T-helper 2 cell (primary cell): ENCODE measurements at places on chromosomes 3 and 15.

DNA sequence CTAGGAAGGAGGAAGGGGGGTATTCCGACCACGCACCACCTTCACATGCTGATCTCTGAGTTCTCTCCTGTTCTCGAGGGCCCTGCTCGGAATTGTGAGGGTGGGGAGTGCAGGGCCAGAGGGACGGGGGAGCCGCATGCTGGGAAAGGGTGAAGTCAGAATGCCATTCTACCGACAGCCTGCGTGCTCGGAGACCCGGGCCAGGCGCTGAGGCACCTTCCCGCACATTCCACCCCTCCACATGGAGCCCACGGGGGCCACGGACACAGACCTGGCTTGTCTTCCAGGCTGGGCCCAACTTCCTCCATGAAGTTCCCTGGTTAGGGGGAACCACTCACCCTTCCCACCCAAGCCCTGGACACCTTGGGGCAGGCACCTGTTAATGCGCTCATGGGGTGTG, 28.7 kb upstream of the PIGZ start:
- no peak for DNase-seq

GRCh38 chr3:101068876-101069606, 75.8 kb upstream of the ABI3BP start:
- DNase-seq = no peak

GRCh38 chr15:36911322-36911944, 188.9 kb downstream of the MEIS2 start:
- DNase-seq = no peak

DNA sequence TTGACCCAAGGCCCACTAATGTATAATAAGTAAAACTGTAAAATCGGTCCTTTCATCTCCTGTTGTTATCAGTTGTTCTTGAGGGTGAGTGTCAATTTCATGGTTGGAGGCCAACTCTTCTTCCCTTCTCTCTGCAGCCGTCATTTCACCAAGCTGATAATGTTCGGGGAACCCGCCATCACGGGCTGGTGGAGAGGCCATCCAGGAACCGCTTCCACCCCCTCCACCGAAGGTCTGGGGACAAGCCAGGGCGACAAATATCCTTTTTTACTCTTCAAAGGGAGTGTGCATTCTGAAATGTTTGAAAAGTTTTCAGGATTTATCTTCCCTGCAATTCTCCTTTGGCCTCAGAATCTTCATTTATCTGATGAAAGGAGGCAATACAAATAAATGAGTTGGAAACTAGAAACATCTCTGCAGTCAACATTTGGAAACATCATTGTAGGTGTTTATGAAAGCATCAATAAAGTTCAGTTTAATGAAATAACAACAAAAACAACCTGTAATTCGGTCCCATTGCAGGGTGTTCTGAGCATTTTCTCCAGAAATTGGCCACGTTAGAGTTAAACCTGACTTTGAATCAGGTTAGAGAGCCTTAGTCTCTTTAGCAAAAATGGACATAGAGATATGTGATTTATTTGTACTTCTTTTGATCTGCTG, 63.9 kb downstream of the CRTC3 start:
- DNase-seq = no peak

- no peak for DNase-seq
Observed at GRCh38 chr3:193831495-193832455, 238.8 kb downstream of the OPA1 start.

- DNase-seq = no peak
Observed at GRCh38 chr3:130081351-130081881, at the start of gene ALG1L2. TSS of gene ALG1L2 (plus strand) at chr3:130081831. CDS start at chr3:130082017, 186 bp downstream.

- no peak for DNase-seq
Observed at GRCh38 chr3:78867409-78868372, 900.1 kb downstream of the ROBO1 start.

DNA sequence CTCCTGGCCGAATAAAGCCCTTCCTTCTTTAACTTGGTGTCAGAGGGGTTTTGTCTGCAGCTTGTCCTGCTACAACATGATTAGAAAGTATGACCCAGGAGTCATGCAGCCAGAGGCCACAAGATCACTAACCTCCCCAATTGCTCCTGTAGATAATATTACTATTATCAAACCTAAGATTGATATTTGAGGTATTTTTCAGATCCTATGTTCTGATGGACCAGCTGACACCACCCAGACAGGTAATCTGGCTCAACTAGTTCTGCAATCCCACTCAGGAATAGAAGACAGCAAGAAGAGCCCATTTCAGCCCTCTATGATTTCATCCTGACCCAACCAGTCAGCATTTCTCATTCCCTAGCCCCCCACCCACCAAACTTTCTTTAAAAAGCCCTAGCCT, 23.3 kb upstream of the LIMD1 start:
- DNase-seq = no peak

- DNase-seq = no peak
Observed at GRCh38 chr15:28783466-28783865, 65.0 kb downstream of the GOLGA6L7 start.

DNA sequence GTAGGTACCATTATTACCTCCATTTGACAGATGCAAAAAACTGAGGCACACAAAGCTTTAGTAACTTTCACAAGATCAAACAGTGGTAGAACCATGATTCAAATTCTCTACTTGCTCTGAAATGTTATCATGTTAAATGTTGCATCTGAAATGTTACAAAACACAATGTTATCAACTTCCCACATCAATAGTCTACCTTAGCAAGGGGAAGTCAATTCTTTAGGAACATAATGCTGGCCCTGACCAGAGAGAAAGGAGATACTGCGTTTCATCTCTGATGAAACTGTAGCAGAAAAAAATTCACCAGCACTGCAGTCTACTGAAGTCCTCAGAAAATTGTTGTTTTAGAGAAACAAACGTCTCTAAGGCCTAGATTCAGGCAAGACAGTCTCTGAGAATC, 174.1 kb downstream of the SATB1 start:
- DNase-seq = no peak

GRCh38 chr3:181637056-181637455, 74.7 kb upstream of the SOX2 start:
- DNase-seq = no peak

- no peak for DNase-seq
Observed at GRCh38 chr3:97438131-97438530, 326.4 kb upstream of the ARL6 start.

DNA sequence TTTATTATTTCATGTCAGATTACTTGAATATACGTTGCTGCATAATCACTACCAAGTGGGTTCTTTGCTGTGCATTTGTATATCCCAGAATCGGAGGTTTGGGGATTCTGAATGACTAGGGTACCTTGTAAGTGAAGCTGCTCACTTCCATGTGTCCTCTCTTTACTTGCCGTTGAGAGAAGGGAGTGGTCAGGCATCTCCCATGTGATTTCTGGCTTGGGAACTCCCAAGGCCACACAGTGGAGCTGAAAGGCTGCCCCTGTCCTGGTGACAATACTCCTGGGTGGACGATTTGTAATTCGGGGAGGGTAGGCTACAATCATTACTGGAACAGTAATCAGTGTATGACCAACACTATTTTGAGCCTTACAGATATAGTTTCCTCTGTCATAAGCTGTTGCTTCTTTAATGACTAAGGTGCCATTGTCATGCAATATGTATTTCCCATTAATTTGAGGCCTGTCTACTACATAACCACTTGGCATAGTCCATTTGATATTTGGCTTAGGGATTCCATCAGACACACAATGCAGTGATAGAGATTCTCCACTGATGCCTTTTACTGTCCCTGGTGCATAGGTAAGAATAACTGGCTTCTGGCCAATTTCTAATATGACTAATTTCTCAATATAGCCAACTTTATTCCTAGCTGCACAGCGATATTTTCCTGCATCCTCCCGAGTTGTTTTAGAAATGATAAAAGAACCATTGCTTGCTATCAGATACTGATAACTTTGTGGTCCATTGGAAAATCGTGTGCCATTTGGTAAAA, 24.0 kb downstream of the IGSF10 start:
- DNase-seq = no peak

- DNase-seq = no peak
Observed at GRCh38 chr15:80315289-80315987, 63.4 kb upstream of the CTXND1 start.

GRCh38 chr3:109596991-109597390, 259.6 kb upstream of the DPPA4 start:
- DNase-seq = no peak

DNA sequence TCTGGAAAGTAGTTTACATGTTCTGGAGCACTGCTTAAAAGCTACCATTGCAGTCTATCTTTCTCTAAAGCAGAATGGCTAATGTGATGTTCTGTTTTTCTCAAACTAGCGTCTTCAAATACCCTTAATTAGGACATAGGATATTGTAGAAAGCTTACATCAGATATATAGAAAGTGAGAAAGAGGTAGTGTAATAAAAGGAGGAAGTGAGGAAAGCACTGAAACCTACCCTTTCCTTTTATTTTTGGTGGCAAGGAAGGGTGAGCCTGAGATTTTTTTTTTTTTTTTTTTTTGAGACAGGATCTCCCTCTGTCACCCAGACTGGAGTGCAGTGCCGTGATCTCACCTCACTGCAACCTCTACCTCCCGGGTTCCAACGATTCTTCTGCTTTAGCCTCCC, 9.4 kb downstream of the SENP2 start:
- no peak for DNase-seq

DNA sequence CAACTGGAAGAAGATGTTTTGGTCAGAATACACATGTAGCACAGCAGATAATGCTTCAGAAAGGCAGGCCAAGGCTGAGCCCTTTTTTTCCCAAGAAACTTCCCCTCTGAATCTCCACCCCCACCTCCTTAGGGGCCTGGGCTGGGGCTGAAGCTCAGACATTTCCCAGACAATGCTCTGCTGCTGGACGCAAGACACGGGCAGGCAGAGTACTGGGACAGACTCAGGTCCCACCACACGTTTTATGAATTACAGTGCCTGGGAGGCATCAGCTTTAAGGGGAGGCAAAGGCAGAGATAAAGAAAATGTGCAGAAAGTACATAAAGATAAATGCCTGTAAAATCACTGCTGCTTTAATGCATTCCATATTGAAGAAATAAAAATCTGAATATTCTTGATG, 479.4 kb downstream of the ERC2 start:
- no peak for DNase-seq

- DNase-seq = no peak
Observed at GRCh38 chr15:64597477-64597822, 137.1 kb downstream of the ZNF609 start.

GRCh38 chr15:47974724-47975123, 146.1 kb upstream of the SLC24A5 start:
- no peak for DNase-seq

GRCh38 chr15:52463638-52464037, 65.0 kb downstream of the MYO5A start:
- DNase-seq = peak; percentile 35

- no peak for DNase-seq
Observed at GRCh38 chr15:44075535-44075934, 119.5 kb downstream of the FRMD5 start.
